ENCODE measurements at places on chromosomes 2 and 18.

GRCh38 chr2:175576875-175577274 lies 395.4 kb upstream of the ATP5MC3 start:
- no peak for DNase-seq

DNA sequence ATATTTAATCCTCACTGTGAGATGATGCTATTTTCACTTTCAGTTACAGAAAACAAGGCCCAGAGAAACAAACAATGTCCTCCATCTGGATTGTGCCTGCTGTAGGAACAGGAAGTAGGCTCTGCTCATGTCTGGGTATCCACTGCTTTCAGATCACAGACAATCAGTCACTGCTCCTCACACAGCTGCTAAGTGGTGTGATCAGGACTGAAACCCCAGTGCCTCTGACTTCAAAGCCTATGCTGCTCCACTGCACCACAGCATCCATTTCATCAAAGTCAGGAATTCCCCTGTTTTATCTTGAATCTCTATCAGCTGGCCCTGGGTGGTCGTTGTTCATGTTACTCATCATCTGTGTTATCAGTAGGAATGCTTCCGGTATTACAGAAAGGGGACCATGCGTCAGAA lies 303.8 kb upstream of the TRIB2 start:
- DNase-seq, result peak; percentile 11

- no peak for DNase-seq
These were observed 89.5 kb downstream of the PTH2R start for GRCh38 chr2:208496129-208496528.

DNA sequence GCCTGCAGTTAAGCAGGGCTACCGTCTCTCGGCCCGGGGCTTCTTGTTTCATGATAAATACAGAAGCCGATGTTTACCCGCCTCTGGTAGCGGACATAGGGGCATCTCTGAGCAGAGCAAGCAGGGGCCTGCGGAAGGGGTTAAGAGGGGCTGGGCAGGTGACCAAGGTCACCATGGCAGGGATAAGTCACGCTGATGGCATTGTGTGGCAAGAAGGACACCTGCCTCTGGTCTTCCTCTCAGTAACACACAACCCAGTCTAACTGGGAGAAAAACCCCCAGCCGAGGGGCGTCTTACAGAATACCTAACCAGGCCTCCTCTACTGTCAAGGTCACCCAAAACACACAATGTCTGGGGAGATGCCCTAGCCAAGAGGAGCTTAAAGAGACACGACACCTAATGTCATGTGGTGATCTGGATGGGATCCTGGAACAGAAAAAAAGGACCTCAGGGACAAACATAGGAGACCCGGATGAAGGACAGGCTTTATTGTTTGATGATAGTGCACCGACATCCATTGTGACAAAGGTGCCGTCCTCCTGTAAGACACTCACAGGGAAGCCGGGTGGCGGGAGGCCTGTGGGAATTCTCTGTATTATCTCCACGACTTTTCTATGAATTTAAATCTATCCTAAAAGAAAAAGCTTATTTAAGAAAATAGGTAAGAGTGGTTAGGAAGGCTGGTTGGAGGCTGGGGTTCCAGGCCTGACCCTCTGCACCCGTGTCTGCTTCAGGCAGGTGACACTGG lies 24.8 kb downstream of the SH3BP4 start:
- no peak for DNase-seq

GRCh38 chr2:54558188-54559005 lies 102.3 kb downstream of the SPTBN1 start:
- DNase-seq, result peak; percentile 89

DNA sequence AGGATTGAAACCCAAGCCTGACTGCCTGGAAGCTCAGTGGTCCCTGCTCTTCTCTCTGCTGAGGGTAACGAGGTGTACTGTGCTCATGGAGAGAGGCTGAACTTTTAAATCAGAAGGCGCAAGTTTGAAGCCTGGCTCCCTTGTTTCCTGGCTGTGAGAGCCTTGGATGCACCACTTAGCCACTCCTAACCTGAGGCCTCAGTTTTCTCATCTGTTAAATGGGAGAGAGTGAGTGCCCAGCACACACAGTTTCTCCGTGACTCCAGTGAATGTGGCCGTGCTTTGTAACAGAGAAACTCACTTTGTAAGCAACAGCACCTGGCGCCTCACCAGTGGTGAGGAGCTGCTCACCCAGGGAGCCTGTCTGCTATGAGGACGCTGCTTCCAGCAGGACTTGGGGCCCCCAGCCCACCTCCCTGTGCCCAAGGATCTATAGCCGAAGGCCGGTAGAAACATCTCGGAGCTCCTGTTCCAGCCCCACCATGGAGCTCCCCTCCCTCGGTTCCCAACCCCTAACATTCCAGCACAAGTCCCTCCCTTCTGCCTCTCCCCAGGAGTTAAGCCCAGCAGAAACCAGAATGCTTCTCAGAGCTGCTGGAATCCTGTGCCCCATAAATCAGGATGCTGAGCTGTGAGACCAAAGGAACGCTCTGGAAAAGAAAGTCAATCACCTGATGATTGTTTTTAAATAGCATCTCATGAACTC lies 20.3 kb upstream of the KCNK3 start:
- DNase-seq, result no peak

DNA sequence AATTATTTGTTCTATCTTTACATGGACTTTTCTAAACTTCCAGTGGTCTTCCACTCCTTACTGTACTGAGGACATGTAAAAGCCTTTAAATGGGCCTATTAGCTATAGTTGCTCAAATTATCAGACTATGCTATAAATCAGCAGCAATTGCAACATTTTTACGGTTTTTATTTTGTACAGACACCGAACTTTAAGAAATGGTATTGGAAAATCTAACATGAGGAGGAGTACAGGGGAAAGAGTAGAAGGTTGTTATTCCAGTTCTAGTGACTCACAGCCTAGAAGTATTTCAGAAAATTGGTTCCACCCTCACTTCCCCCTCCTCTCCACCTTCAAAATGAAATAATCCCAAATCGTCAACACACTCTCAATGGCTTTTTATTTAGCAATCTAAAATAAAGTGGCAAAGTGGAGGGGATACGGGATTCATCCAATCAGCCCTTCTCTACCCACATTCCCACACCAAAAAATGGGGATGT lies 1.1 kb downstream of the NCKAP1 start:
- no peak for DNase-seq

- no peak for DNase-seq
These were observed 295.1 kb upstream of the TNP1 start for GRCh38 chr2:217154923-217155322.

DNA sequence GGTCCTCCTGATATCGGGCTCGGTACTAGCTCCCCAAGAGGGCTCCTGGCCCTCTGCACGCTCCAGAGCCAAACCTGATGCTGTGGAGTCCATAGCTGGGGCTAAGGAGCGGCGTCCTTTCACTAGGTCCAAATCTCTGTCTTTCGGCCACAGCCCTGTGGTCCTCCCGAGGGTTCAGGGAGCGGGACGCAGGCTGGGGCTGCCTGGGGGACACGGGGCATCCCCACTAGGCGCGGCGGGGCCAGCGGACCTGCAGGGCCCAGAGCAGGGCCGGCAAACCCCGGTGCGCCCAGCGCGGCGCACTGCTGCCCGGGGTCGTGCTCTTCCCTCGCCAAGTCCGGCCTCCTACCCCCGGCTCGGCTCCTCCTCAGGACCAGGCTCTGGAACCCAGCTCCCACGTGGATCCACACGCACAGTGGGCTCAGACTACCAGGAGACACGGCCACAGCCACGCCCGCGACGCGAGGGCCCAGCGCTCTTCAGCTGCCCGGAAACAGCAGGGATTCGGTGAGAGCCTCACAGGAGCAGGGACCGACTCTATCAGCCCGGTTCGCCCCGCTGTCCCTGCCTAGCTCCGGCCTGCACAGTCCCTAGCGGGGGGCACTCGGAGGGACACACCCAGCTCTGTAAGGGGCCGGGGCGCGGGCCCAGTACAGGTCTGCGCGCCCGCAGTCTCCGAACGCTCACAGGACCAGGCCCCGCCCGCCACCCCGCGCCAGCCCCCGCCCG lies 593 bp downstream of the ZNF514 start:
- DNase-seq, result peak; percentile 62

DNA sequence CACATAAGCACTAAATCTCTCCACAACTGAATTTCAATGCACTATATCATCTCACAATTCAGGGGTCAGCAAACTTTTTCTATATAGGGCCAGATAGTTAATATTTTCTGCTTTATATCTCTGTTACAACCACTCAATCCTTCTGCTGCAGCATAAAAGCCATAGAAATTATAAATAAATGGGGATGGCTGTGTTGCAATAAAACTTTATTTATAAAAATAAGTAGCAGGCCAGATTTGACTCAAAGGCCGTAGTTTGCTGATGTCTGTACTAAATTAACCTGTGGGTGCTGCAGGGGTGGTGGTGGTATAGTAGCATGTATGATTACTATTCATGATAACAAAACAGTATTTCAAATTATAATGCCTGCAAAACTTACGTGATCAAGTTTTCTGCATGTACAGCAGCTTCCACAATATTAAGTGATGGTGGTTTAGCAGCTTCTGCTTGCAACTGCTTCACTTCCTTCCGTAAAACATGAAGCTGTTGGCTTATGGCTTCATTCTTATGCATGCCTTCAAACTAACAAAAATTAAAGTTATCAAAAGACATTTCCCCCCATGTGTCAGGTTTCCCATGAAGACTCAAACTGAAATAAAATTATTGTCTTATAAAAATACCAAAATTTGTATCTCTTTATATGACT lies 64.1 kb downstream of the SIGLEC15 start:
- no peak for DNase-seq

- peak; percentile 33 for DNase-seq
These were observed 246.2 kb downstream of the SOCS6 start for GRCh38 chr18:70535041-70535440.

DNA sequence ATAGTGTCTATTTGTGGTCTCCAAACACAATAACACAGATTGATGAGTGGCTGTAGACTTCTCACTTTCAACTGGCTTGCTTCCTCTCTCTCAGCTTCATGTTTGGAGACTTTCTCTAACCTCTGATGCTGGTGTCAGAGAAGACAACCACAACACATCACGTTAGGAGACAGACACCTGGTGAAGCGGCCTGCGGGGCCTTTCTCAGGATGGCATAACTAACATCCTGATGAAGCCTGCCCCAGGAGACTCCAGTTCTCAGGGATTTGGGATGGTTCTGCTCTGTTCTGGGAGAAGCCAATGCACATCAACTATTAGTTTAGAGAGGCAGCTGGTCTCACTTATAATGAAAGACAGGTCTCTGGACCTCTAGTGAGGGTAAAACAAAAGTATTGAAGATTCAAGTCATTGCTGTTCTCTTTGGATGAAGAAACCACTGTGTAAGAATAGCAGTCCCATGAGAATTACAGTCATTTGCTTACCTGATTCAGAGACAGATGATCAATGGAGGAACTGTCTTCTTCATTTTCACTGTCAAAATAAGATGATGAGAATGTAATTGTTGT lies 2.0 kb downstream of the IL1A start:
- DNase-seq, result no peak

GRCh38 chr2:42998721-42999120 lies 206.3 kb upstream of the HAAO start:
- DNase-seq, result no peak

GRCh38 chr2:28979576-28980366 lies 1.3 kb upstream of the TOGARAM2 start:
- no peak for DNase-seq

GRCh38 chr2:64192125-64192479 lies 47.9 kb upstream of the PELI1 start:
- peak; percentile 71 for DNase-seq

DNA sequence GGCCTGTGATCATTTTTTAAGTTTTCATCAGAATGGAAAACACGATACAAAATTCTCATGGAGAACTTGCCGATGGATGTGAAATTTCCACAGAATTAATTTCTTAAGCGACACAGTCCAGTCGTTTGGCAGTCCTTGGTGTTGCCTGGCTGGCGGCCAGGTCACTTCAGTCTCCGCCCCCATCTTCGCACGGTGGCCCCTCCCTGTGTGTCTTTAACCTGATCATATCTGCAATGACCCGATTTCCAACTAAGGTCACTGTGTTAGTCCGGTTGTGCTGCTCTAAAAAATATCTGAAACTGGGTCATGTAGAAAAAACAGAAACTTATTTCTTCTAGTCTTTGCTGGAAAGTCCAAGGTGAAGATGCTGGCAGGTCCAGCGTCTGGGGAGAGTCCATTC lies 44.5 kb upstream of the COPS8 start:
- no peak for DNase-seq

DNA sequence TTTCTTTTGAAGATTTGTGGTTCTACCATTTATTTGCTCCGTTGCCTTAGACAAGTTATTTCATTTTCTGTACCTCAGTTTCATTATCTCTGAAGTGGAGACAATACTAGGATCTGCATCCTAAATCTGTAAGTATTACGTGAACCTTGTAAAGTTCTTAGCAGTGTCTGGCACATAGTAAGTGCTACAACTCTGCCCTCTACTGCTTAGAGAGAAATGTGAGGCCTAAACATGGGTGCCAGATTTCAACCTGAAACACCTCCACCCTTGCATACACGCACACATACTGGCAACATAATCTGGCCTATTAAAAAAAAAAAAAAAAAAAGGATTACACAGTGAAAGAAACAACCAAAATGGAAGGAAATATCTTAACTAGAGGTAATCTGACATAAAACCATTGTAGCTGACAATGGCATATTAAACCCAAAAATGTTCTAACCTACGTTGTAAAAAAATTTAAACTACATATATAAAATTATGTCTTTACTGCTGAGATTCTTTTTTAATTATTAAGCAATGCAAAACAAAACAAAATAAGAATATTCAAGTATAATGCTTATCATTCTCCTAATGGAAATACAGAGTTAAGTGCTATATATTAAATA lies 132.6 kb downstream of the MAP2 start:
- DNase-seq, result peak; percentile 62

DNA sequence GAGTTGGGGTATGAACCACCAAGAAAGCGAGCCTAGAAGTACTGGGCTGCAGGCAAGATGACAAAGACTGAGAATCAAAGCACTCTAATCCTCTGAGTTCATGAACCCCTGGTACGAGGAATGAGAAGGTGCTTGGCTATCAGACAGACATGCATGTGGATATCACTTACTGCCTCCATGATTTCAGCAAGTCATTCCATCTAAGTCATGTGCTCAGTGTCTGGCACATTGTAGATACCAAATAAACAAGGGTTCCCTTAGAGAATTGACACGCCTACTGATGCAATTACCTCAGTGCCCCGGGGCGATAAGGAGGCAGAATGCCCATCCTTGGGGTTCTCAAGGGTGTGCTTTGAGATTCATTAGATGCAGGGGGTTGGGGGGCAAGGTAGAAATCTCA lies 125.6 kb upstream of the PKDCC start:
- peak; percentile 22 for DNase-seq

GRCh38 chr2:239463541-239464165 lies 62.8 kb upstream of the HDAC4 start:
- DNase-seq, result no peak
